ENCODE measurements at places on chromosomes 12 and 14.

- DNase-seq: no peak
Observed at GRCh38 chr12:51270951-51271518, 820 bp upstream of the SMAGP start.

DNA sequence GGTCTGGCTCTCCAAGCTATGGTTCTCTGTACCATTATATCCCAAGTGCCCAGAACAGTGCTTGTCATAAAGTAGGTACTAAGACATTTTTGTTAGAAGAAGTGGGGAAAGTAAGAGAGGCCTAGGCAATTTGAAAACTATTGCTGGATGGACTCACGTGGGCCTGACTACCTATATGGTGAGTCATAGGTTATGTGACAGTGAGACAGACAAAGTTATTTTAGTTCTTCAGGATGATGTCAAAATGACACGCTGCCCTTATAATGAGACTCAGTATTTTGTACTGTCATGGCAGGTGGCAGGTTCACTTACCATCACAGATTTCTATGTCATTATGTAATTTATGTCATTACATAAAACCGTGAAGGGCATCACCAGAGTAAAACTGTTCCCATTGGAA lies 53.1 kb downstream of the PARP11 start:
- no peak for DNase-seq

GRCh38 chr12:49950273-49951251 lies at the start of gene AQP2:
TSS of gene AQP2 (plus strand) at chr12:49950737. CDS start at chr12:49950831, 94 bp downstream.
- peak; percentile 9 for DNase-seq

GRCh38 chr14:104555430-104556255 lies 23.9 kb upstream of the C14orf180 start:
- no peak for DNase-seq

GRCh38 chr14:72594099-72594901 lies 299.6 kb downstream of the DPF3 start:
- no peak for DNase-seq

- DNase-seq: no peak
Observed at GRCh38 chr14:71355324-71356201, 448.3 kb downstream of the PCNX1 start.

- DNase-seq: no peak
Observed at GRCh38 chr12:67661311-67662021, 12.9 kb downstream of the DYRK2 start.

- peak; percentile 76 for DNase-seq
Observed at GRCh38 chr14:24095271-24096068, 1.4 kb downstream of the PCK2 start.

DNA sequence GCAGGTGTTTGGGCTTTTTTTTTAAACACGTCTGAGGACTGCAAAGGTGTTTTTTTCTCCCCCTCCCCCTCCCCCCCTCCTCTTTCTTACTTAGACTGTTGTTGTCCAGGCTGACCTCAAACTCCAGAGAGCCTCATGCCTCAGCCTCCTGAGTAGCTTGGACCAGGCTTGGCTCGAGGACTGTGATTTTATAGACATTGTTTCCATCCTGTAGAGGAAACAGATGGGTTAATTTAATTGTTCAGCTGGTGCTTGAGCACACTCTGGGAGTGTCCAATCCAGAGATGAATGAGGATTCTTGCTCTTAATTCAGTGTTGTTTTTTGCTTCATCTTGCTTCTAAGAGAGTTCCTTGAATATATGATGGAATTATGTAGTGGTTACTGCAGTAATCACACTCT lies 42.1 kb downstream of the RASSF3 start:
- no peak for DNase-seq

- DNase-seq: no peak
Observed at GRCh38 chr12:70966996-70967790, 46.7 kb upstream of the PTPRR start.

DNA sequence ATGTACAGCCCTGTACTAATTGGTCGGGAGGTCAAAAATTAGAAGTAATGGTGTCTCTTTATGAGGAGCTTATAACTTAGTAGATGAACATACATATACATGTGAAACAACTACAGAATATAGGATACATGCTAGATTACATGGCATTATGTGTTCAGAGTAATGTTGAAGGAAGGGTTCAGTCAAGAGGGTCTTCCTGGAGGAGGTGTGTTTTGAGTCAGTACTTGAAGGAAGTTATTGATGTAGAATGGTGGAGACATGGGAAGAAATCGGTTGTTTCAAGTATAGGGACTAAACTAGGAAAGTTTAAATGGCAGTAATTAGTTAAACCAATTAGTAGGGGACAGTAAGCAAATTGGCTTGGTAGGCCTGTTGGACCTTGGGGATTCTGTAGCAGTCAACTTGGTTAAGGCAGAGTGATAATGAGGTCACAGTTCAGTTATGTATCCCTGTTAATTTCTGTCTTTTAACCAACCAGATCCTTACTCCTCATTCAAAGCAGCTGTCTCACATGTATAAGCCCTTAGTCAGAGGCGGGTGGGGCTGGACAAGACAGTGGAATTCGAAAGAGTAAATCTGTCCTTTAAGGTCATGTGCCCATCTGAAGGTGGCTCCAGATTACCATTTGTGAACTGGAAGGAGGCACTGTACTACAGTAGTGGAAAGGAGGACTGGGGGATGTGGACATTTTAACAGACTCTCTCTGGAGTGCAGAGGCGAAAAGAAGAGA lies 3.5 kb upstream of the ANKRD52 start:
- no peak for DNase-seq

DNA sequence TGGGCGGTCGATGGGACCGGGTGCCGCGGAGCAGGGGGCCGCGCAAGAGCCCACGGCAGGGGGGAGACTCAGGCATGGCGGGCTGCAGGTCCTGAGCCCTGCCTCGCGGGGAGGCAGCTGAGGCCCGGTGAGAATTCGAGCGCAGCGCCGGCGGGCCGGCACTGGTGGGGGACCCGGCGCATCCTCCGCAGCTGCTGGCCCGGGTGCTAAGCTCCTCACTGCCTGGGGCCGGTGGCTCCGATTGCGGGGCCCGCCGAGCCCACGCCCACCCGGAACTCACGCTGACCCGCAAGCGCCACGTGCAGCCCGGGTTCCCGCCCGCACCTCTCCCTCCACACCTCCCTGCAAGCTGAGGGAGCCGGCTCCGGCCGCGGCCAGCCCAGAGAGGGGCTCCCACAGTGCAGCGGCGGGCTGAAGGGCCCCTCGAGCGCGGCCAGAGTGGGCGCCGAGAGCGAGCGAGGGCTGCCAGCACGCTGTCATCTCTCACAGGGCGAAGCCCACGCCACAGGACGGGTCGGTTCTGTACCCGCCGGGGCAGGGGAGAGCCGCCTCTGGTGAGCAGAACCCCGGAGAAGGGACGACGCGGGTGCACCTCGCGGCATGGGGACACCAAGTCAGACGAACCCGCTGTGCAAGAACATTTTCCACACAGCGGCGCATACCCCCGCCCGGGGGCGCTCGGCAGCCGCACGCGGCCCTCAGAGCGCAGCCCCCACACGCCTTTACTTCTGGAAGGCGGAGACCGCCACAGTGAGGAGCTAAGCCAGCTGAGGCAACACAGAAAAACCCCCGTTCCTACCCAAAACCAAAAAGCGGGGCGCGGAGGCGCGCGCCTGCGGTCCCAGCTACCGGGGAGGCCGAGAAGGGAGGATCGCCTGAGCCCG lies 1.2 kb upstream of the SIVA1 start:
- DNase-seq: no peak

DNA sequence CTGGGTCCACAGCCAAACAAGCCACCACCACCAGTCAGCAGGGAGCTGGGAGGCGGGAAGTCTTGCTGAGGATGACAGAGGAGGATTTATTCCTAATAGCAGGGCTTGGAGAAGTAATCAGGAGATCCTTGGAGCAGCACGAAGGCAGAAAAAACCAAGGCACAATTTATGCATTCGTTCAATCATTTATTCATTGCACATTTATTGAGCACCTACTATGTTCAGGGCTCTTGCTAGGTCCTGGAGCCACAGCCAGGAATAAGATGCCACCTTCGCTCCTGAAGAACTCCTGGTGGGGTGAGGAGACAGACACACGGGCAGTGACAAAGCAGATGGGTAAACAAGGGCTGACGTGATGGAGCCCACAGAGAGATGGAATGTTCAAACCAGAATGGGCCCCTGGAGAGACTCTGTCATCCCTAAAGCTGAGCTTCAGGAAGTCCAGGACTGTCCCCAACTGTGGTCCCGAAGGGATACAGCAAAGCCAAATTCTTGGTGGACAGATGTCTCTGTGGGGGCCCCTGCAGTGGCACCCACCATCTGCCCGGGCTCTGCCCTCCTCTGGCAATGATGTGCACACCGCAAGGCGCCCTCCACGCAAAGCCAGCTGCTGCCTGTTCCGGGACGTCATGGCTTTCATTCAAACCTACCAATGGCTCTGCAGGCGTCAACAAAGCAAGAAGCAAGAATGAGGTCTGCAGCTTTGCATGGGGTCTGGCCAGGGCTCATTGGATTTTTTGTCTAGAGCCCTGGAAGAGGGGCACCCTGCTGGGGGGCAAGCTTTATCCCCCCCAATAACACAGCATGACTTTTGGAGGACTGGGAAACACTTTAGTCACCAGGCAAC lies 3.0 kb upstream of the TESC start:
- no peak for DNase-seq

DNA sequence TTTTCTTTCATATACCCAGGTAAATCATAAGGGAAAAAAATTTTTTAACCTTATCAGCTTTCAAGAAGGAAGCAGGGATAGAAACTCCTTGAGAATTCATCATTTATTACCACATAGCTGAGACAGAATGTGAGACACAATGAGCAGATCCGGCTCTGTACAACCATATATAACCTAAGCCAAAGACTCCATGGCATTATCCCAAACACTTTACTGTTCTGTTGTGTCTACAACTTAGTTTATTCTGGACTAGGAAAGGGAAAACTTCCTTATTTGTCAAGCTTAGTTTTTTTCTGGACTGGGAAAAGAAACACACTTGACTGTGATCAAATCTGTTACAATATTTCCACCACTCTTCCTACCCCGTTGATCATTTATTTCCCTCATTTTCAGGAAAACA lies 38.3 kb upstream of the CATSPERB start:
- no peak for DNase-seq

GRCh38 chr12:109131154-109132050 lies 15.0 kb downstream of the ACACB start:
- DNase-seq: no peak

GRCh38 chr12:45601390-45601789 lies 128.1 kb upstream of the ARID2 start:
- no peak for DNase-seq

GRCh38 chr12:6092784-6093722 lies 31.4 kb downstream of the VWF start:
- no peak for DNase-seq

GRCh38 chr12:105773471-105773870 lies 365.3 kb downstream of the NUAK1 start:
- no peak for DNase-seq

Data from activated T-cell treated with anti-CD3 and anti-CD28 coated beads, Interleukin-2, amount 50 U/mL, for 24 hours (primary cell).